Occipital lobe (tissue), 3 donors: ENCODE measurements at places on chromosomes 5 and 9. TPM values are rescaled to one million over a fixed set of nuclear protein-coding genes. Genes with fewer than 3 reads are reported as not detected.
A peak's percentile ranks its signal among the peaks of the same experiment; 100 is the strongest.

DNA sequence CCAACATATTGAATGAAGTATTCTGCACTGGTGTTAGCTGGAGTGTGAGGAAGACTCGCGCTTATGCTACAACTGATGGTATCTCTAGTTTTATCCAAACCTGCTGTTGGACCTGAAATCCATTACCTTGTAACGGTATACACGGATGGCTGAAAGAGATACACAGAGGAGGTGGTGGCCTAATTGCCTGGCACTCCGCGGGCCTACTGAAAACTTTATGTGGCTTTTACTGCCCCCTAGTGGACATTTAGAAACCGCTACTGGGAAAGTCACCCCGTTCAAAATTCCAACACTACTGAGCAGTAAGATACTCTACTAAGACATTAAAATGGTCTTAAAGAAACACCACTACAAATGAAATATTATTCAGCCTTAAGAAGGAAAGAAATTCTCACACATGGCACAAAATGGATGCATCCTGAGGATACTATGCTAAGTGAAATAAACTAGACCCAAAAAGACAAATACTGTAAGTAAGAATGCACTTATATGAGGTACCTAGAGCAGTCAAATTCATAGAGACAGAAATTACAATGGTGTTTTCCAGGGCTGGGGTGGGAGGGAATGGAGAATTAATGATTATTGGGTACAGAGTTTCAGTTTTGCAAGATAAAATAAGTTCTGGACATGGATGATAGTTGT, 100.4 kb downstream of the TTLL11 start:
- DNase-seq, result peak; percentile 58

KCNV2 gene
- not detected for total RNA-seq

DNA sequence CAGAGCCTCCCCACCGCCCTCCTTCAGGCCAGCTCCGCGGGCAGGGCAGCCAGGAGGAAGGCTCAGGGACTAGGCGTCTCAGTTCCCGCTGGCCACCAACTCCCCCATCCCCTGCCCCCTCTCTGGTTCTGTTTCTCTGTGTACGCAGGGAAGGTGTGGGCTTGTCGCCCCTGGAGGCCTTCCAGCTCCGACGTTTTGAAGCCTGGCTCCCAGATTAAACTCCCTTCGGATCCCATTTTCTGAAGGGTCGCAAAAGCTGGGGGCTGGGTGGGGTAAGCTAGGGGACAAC, 346 bp downstream of the ATOX1 start:
- DNase-seq, result no peak

- DNase-seq, result no peak
Measured at GRCh38 chr5:135307143-135307903, 91.7 kb downstream of the MACROH2A1 start.

FOXD4L5 gene
- total RNA-seq, result 0.47 TPM

LECT2 gene
- total RNA-seq, result not detected
